ENCODE measurements at places on chromosomes 3 and 15.

- no peak for DNase-seq
Observed at GRCh38 chr3:32460031-32460749, 42.5 kb downstream of the CMTM6 start.

- no peak for DNase-seq
Observed at GRCh38 chr3:76370749-76371520, 585.6 kb upstream of the ZNF717 start.

DNA sequence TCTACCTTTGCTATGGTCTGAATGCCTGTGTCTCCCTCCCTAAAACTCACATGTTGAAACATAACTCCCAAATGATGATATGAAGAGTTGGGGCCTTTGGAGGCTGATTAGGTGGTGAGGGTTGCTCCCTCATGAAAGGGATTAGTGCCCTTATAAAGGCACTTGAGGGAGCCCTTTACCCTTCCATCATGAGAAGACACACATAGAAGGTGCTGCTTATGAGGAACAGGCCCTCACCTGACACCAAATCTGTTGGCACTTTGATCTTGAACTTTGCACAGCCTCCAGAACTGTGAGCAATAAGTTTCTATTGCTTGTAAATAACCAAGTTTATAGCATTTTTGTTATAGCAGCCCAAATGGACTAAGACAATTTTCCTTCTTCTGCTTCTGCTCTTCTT is 76.2 kb upstream of the ADAMTS9 start:
- no peak for DNase-seq

GRCh38 chr15:58839485-58839884 is 68.4 kb downstream of the MINDY2 start:
- DNase-seq: peak; percentile 6

DNA sequence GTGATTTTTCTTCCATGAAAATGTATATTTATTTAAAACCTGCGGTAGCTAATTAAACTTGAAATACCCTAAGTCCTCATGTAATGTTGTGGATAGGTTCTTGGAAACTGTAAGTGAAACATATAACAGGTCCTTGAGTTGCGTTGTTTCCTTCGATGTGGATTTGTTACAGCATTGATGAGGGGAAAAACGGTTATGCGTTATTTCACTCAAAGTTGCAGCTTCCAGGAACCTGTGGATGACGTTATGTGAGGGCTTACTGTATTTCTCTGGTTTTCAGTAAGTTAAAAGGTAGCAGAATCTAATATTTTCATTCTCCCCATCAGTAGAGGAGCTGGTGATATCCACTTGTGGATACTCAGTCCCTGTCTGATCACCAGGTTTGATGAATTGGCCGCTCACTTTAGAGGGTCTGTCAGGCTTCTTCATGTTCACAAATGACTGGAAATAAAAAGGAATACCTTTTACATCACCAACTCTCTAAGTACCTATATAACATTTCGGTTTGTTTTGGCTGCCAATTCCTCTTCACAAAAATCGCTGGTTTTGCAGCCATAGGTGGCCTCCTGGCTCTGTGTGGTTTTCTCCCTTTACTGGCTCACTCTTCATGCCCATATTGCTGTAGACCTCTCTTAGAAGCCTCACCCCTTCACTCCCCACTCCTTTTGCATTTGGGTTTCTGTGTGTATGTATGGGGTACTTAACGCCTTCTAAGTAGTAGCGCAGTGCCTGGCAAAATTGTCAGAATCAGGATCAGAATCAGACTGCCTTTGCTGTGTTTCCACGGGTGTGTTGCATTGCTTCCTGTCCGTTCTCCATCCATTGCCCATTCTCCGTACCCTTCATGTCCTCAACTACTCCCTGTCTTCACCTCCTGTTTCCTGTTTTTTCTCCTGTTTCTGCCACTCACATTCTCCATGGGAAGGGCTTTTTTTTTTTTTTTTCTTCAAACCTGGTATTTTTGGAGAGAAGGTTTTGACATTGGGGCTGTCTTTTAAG is 112.6 kb downstream of the FNDC3B start:
- DNase-seq: no peak

DNA sequence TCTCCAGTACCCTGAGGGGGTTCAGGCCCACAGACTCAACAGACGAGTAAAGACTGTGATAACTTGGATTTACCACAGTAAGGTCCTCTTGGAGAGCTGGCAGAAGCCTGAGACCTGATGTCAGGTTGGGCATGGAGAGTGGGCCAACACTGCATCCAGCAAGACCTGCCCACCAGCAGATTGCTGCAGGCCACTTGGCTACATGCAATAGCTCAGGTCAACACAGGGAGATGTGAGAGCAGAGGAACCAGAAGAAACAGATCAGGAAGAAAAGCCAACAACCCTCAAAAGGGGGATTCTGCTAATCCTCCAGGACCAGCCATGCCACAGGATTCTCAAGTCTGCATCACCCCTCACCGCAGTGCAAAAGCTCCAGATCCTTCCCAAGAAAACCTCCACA is 1.7 kb upstream of the IP6K1 start:
- DNase-seq: no peak

- no peak for DNase-seq
Observed at GRCh38 chr15:76939715-76940114, 8.2 kb downstream of the RCN2 start.

GRCh38 chr15:52464040-52464439 is 64.6 kb downstream of the MYO5A start:
- no peak for DNase-seq

- peak; percentile 15 for DNase-seq
Observed at GRCh38 chr3:65793495-65794200, 245.1 kb downstream of the MAGI1 start.

- DNase-seq: no peak
Observed at GRCh38 chr15:32878342-32878741, 160.5 kb downstream of the GREM1 start.

- DNase-seq: peak; percentile 22
Observed at GRCh38 chr15:40471105-40471807, 472 bp downstream of the CHST14 start.

GRCh38 chr3:175479800-175480199 is 620.7 kb downstream of the NAALADL2 start:
- DNase-seq: no peak

DNA sequence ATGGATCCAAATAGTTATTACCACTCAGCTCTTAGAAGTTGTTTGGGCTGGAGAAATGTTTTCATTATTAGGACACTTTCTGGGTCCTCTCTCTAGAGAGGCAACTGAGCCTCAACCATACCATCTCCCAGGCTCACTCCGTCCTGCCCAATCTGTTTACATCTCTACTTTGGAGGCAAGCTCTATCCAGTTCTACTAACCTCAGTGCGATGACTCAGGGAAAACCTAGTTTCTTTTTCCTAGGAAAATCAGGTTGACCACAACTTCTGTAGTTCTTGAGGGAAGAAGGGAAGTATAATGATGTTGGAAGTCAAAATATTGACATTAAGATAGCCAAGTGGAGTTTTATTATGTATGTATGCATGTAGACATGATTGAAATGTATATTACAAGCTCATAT is 40.4 kb downstream of the LPP start:
- DNase-seq: peak; percentile 60

GRCh38 chr15:29566914-29567313 is 255.4 kb downstream of the TJP1 start:
- no peak for DNase-seq

- no peak for DNase-seq
Observed at GRCh38 chr15:25674913-25675312, 188.2 kb downstream of the ATP10A start.

- DNase-seq: no peak
Observed at GRCh38 chr15:31272558-31273257, 53.9 kb upstream of the KLF13 start.

DNA sequence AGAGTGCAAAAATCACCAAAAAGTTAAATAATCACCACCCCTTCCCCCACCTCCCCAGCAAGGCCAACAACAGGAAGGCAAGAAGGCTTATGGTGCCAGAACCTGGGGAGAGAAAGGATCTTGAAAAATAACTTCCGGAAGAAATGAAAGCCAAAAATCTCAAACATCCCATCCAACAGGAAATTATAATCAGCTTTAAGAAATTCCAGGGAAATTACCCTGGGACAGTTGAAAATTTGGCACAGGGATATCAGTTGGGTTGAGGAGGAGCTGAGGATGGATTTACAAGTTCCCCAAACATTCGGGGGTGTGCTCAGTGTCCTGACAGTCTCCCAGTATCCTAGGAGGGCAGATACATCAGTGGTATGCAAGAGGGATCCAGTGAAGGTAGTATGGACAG is 82.7 kb downstream of the POLR2M start:
- DNase-seq: peak; percentile 14

DNA sequence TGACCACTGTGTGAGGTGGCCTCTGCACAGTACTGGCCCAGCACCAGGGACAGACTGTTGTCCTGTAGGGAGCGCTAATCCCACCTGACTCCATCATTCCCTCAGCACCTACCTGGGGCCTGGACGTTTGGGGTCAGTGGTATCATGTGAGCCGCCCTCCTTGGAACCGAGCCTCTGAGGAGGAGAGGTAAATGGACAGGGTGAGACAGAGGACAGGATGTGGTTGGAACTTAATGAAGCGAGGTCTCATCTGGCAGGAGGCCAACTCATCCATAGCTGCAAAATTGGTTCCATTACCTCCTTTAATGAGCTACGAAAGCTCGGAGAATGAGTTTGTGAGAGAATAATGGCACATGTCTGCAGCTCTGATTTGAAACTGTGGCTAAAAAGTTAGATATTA is 13.9 kb downstream of the MAPKAPK3 start:
- DNase-seq: no peak

- peak; percentile 46 for DNase-seq
Observed at GRCh38 chr3:134291319-134292254, 40.9 kb upstream of the RYK start.

GRCh38 chr3:71905426-71905825 is 120.5 kb upstream of the PROK2 start:
- no peak for DNase-seq

DNA sequence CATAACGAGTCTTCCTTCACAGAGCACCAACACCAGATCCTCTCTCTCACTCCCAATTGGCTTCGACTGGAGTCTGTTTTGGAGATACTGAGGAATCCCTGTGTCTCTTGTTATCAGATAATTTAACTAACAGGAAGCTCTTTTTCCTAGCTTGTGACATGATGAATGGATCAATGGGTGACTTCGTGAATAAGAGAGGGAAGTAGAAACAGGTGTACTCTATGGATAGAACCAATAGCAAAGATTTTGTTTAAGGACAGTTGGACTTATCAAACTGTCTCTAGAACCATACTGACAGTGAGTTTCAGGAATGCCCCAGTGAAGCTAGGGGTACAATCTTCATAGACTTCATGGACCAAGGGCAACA is 29.4 kb upstream of the KLHL6 start:
- DNase-seq: no peak

GRCh38 chr15:51969728-51970127 is 1.9 kb downstream of the LEO1 start:
- peak; percentile 39 for DNase-seq

Measured in EL (cell line).